Large intestine (tissue), 12 donors: ENCODE measurements at places on chromosomes 7 and 10.

- no peak overlapping the region for H3K27ac ChIP-seq
- no peaks in the 10 kb centered on the region for H3K36me3 ChIP-seq
- DNase-seq: no peak
Observed at GRCh38 chr7:155861480-155861868, 49.2 kb upstream of the SHH start.

GRCh38 chr7:139730746-139731612 lies 46.8 kb downstream of the HIPK2 start:
- H3K27me3 ChIP-seq: no peaks in the 10 kb centered on the region
- peaks cover 5% of the 10 kb centered on the region for H3K4me1 ChIP-seq
- H3K27ac ChIP-seq: no peak overlapping the region
- peaks cover 5% of the 10 kb centered on the region for H3K36me3 ChIP-seq
- no peak overlapping the region for H3K4me3 ChIP-seq

DNA sequence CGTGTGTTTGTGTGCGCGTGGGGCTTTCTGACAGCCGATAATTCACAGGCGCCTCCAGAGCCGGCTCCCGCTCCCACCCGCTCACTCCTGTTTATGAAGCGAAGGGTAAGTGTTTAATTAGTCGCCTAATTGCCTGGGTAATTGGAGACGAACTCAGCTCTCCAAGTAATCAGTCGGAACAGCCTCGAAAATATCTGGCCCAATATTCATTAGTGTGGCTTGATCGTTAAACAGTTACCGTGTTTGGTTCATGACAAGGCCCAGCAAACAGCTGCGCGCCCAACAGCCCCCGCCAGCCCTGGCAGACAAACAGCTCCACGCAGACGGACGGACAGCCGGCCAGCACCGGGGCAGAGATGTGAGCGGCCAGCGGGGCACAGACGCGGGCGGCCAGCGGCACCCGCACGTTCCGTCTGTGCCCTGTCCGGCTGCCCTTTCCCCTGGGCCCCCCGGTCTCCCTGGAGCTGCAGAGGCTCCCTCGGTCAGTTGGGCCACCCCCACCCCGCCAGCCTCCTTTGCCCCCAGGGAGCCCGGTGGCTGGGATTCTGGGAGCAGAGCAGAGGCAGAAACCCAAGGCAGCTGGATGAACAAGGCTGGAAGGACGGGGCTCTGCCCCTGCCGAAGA lies 98.2 kb downstream of the UNCX start:
- no peak overlapping the region for H3K4me3 ChIP-seq
- no peak for DNase-seq
- no peak overlapping the region for H3K27ac ChIP-seq
- H3K36me3 ChIP-seq: no peaks in the 10 kb centered on the region

DNA sequence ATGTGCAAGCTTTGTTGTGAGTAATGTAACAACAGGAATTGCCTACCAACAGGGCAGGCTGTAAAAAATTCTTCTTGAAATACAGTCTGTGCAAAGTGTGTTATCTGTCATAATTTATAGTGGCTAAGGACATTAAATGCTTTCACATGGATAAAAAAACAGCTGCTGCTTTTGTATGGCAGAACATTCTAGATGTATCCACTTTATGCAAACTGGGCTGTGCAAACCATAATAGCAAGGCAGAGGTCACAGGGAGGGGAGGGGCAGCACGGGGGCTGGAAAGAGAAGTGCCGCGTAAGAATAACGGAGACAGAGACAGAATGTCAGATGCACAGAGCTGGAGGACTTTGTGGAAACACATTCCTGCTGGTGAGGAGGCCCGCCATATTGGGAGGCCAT lies 86.1 kb downstream of the VOPP1 start:
- no peak overlapping the region for H3K27ac ChIP-seq
- no peaks in the 10 kb centered on the region for H3K4me1 ChIP-seq
- DNase-seq: no peak
- H3K27me3 ChIP-seq: no peaks in the 10 kb centered on the region
- H3K36me3 ChIP-seq: peaks cover 24% of the 10 kb centered on the region

- H3K27ac ChIP-seq: no peak overlapping the region
- no peak for DNase-seq
- H3K27me3 ChIP-seq: no peaks in the 10 kb centered on the region
- H3K4me1 ChIP-seq: peaks cover 6% of the 10 kb centered on the region
Observed at GRCh38 chr7:66362136-66362535, 157.0 kb downstream of the TPST1 start.

GRCh38 chr7:157292770-157293412 lies 43.9 kb upstream of the DNAJB6 start:
- H3K27ac ChIP-seq: no peak overlapping the region
- H3K4me3 ChIP-seq: no peak overlapping the region

DNA sequence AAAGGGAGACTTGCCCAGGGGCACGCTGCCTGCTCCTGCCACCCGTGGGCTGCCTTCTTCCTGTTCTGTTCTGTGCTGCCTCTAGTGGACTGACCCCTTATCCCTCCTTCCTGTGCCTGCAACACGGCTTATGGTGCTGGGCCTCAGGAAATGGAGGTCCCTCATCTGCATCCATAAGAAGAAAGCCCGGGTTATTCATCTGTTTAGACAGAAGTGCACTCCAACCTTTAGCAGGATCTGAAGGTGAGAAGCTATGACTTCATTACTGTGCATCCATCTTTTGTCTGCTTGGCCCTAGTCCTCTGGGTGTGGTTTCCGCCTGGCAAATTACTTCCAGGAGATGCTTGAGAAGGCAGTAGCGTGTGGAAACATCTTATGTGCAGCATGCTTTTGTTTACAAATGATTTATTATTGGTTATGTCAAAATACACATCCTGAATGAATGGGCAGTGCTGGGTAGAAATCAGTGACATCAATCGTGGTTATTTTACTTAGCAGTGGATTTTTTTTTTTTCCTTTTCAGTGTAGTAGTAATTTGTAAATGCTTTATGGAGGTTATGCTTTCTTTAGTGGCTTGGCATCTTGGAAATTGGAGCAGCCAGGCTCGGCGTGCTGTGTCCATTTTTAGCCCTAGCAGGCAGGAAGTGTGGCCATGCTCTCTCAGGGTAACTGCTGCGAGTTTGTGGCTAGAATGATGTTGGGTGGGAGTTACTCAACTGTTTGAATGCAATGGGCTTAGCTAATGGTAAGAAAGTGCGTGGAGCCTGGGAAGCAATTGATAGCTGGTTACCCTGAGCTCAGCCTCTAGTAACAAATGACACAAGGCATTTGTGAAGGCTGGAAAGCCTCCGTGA lies 12.7 kb downstream of the PTPRE start:
- H3K4me3 ChIP-seq: no peak overlapping the region
- H3K36me3 ChIP-seq: peaks cover 2% of the 10 kb centered on the region
- H3K27me3 ChIP-seq: no peaks in the 10 kb centered on the region
- no peak overlapping the region for H3K27ac ChIP-seq

DNA sequence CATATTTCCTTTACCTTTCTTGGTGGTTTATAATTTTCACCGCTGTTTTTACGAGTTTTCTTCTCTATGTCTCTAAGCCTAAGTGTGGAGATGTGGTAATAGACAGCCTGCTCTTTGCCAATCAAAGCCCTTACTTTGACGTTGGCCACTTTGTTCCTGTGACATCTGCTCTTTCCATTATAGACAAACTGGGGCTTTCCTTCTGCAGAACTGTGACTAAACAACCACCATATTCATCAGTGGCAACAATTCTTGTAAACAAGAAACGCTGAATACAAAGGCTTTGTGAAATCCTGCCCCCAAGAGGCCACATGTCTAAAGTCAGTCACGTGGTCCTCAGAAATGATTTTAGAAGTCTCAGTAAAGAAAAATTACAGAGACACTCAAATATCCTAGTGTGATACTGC lies 59.6 kb upstream of the CAPZA2 start:
- no peaks in the 10 kb centered on the region for H3K36me3 ChIP-seq
- H3K4me1 ChIP-seq: peaks cover 56% of the 10 kb centered on the region
- no peak overlapping the region for H3K27ac ChIP-seq
- DNase-seq: no peak
- H3K4me3 ChIP-seq: no peak overlapping the region
- no peaks in the 10 kb centered on the region for H3K27me3 ChIP-seq

- peak overlapping the region; percentile 31 for H3K27ac ChIP-seq
- peaks cover 19% of the 10 kb centered on the region for H3K4me1 ChIP-seq
- no peaks in the 10 kb centered on the region for H3K36me3 ChIP-seq
- H3K4me3 ChIP-seq: no peak overlapping the region
- peak; percentile 58 for DNase-seq
Observed at GRCh38 chr7:99173787-99174186, 29.9 kb upstream of the SMURF1 start.

- H3K4me3 ChIP-seq: no peak overlapping the region
- no peak overlapping the region for H3K27ac ChIP-seq
- peaks cover 10% of the 10 kb centered on the region for H3K36me3 ChIP-seq
- no peak for DNase-seq
- H3K27me3 ChIP-seq: no peaks in the 10 kb centered on the region
Observed at GRCh38 chr7:114653364-114654088, 238.9 kb downstream of the FOXP2 start.

DNA sequence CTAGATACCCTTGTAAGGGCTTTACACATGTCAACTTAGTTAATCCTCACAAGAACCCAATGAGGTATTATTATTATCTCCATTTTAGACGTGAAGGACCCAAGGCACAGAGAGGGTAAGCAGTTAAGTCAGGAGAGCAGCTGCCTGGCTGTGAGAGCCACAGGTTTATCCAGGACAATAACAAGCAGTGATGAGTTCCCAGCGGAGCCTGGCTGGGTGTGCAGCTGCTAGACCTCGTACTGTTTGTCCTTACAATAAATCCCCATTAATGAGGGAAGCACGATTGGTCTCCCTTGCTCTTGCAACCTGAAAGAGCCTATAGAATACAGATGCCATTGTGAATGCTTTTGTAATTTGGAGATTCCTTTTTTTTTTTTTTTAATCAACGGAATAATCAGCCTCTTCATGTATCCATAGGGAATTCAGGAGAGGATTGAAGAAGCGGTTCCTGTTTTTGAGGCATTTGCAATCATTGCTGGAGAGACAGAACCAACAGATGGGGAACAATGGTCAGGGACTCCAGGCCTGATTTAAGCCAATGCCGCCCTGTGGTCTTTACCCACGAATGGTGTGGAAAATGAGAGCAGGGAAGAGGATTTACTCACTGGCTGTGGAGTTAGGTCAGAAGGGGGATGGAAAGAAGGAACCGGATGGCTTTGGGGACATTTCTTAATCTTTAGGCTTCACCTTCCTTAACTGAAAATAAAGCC lies 12.3 kb upstream of the ASB4 start:
- no peaks in the 10 kb centered on the region for H3K27me3 ChIP-seq
- H3K4me3 ChIP-seq: no peak overlapping the region
- no peak overlapping the region for H3K27ac ChIP-seq
- H3K4me1 ChIP-seq: peaks cover 5% of the 10 kb centered on the region
- DNase-seq: no peak

- H3K27ac ChIP-seq: no peak overlapping the region
- no peaks in the 10 kb centered on the region for H3K36me3 ChIP-seq
- H3K27me3 ChIP-seq: no peaks in the 10 kb centered on the region
- DNase-seq: no peak
- H3K4me1 ChIP-seq: no peaks in the 10 kb centered on the region
- no peak overlapping the region for H3K4me3 ChIP-seq
Observed at GRCh38 chr7:88637795-88638194, 121.7 kb upstream of the ZNF804B start.

DNA sequence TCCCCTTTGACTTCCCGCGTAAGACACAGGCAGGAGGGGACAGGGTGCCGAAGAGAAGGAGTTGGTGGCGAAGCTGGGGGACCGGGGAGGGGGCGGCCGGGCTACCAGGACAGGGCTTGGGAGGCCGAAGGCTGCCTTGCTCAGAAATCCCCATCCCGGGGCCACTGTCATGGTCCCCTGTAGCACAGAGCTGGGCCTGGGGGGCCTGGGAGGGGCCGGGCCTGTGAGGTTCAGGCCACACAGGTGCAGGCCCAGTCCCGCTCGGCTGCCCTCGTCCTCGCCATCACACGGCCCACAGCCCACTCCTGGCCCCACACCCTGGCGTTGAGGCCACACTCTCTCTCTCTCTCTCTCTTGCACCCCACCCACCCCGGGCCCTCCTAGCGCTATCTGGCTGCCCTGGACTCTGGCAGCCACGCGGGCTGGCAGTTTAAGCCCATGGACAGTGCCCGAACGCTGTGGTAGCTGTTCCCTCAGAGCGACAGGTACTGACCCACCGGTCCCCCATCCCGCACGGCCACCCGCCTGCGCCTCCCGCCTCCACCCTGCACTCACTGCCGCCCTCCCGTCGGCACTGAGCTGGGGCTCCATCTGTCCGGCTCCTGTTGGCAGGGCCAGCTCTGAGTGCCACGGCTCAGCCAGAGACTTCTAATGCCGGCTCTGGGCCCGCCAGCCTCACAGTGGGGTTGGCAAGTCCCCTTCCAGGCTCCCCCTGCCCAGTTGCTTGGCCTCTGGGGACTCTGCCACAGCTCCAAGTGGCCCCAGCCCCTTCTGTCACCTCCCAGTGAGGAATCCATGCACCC lies 28.0 kb downstream of the TTYH3 start:
- no peak overlapping the region for H3K4me3 ChIP-seq
- no peak for DNase-seq
- H3K27me3 ChIP-seq: no peaks in the 10 kb centered on the region
- peaks cover 78% of the 10 kb centered on the region for H3K36me3 ChIP-seq
- no peak overlapping the region for H3K27ac ChIP-seq

GRCh38 chr7:128963327-128963757 lies 25.6 kb downstream of the IRF5 start:
- DNase-seq: no peak
- no peaks in the 10 kb centered on the region for H3K4me1 ChIP-seq
- H3K27me3 ChIP-seq: no peaks in the 10 kb centered on the region
- peaks cover 59% of the 10 kb centered on the region for H3K36me3 ChIP-seq
- no peak overlapping the region for H3K27ac ChIP-seq

DNA sequence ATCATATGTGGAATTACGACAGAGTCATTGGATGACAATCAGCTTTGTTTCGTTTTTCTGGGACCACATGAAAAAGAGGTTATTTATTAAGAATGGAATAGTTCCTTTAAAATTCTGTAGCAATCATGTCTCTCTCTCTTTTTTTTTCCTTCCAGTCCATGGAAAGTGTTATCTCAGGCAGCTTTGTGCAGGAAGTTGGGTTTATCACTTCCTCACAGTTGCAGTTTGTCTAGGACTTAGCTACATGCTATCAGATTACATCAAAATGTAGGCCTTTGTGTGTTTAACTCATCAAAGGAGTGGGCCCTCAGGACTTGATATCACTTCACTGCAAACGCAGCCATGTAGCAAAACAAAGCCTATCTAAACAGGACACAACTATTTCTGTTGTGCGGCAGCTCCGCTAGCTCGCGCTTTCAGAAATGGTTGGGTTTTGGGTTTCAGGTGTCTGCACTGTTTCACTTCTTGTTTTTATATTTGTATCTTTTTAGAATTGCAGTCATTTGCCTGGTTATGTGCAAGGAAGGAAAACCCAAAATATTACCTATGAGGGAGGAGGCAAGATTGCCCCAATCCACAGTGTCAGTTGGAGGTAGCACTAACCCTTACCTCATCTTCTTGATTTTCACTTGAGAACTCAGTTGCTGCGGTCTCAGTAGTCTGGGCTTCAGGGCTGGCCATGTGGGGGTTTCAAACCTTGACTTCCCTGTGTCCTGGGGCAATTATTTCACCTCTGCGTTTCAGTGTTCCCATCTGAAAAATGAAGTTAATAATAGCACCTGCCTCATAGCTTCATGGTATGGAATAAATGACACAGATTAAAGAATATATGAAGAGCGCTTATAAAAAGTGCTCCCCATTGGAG lies 66.7 kb downstream of the HHEX start:
- no peaks in the 10 kb centered on the region for H3K36me3 ChIP-seq
- no peak for DNase-seq
- H3K27me3 ChIP-seq: no peaks in the 10 kb centered on the region

GRCh38 chr7:130371046-130371445 lies 9.2 kb upstream of the CPA1 start:
- no peaks in the 10 kb centered on the region for H3K36me3 ChIP-seq
- H3K4me1 ChIP-seq: peaks cover 77% of the 10 kb centered on the region
- no peaks in the 10 kb centered on the region for H3K27me3 ChIP-seq
